NCI-H1417 (cell line): ENCODE measurements at places on chromosomes 4 and X.
A peak's percentile ranks its signal among the peaks of the same experiment; 100 is the strongest.

GRCh38 chr4:168218645-168219044 lies 99.9 kb downstream of the DDX60 start:
- no peak for DNase-seq

- peak; percentile 68 for DNase-seq
Measured at GRCh38 chrX:28850955-28851354, 263.7 kb downstream of the IL1RAPL1 start.

GRCh38 chrX:23729214-23729613 lies 13.9 kb downstream of the ACOT9 start:
- no peak for DNase-seq

DNA sequence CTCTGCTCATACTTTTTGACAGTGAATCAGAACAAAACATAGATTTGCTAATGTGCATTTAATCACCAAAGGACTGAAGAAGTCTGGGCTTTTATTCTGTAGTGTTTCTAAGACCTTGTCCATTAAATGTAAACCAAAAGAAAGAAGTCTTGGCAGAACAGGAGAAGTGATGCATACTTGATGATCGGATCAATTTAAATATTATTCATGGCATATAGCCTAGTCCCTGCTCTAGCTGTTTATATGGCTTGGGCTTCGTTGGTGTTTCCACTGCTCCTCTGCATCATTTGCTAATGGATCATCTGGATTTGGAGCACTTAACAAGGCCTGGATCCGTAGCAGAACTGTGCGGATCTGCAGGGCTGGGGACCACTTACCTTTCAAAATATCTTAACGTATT lies 566.6 kb downstream of the GALNTL6 start:
- no peak for DNase-seq
